Ovary (tissue), 10 donors: ENCODE measurements at places on chromosomes 12 and 14. TPM values are rescaled to one million over a fixed set of nuclear protein-coding genes. Genes with fewer than 3 reads are reported as not detected.
A peak's percentile ranks its signal among the peaks of the same experiment; 100 is the strongest.

ALG10B gene
- 7.4 TPM for total RNA-seq

DENND5B gene
- 70.7 TPM for total RNA-seq

CKAP4 gene
- 54.0 TPM for total RNA-seq

- DNase-seq = no peak
Observed at GRCh38 chr14:99546234-99546879, 57.6 kb downstream of the CCDC85C start.

- no peak for DNase-seq
Observed at GRCh38 chr14:84894254-84894653, 635.7 kb upstream of the FLRT2 start.

HRK gene
- total RNA-seq = 0.30 TPM

DNA sequence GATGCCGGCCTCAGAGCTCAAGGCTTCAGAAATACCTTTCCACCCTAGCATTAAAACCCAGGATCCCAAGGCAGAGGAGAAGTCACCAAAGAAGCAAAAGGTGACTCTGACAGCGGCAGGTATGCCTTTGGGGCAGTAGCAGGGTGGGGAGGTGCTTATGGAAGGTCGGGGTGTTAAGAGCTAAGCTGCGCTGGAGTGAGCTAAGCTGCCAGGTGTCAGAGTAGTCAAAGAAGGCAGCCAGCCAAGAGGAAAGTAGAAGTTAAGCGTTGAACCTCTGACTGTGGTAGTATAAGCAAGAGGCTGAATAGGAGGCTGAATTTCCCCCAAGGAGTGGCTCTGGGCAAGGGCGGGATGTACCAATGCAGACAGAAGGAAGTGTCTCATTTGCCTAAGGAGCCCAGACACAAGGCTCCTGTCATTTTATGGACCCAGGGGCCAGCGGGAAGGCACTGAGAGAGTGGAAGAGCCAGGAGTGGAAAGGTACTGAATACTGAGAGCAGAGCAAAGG, 29.2 kb downstream of the DYRK4 start:
- no peak for DNase-seq

- DNase-seq = peak; percentile 80
Observed at GRCh38 chr12:6326316-6327228, 15.3 kb downstream of the TNFRSF1A start.

DNA sequence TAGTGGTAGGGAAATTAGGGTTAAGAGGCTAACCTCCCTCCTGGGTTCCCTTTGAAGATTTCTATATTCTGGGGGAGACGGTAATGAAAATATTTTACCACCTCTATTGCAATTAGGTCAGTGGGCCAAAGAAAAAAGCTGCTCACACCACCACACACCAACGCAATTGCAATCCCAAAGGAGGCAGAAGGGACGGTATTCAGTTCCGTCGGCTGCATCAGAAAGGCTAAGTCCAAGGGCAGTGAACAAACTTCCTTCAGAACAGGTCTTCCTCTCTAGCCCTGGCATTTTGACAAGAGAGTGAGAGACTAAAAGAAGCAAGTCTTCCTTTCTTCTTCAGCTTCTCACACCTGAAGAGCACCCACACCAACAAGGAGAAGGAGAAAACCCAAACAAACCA, 51.2 kb downstream of the OTX2 start:
- no peak for DNase-seq

DNA sequence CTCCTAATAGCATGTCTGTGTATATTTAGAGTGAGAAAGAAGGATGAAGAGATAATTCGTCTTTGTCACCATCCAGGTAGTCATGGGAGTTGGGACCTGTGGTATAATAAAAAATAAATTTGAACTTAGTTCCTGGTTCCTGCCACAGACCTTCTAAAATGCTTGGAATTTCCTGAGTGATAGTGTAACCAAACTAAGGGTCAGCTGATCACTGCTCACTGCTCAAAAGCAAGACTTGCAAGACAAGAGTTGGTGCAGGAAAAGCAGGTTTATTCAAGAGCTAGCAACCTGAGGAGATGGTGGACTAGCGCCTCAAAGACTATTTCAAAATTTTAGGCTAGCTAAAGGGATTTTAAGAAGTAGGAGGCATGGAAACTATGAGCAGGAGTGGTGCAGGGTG, 19.1 kb downstream of the ANG start:
- DNase-seq = no peak

DNA sequence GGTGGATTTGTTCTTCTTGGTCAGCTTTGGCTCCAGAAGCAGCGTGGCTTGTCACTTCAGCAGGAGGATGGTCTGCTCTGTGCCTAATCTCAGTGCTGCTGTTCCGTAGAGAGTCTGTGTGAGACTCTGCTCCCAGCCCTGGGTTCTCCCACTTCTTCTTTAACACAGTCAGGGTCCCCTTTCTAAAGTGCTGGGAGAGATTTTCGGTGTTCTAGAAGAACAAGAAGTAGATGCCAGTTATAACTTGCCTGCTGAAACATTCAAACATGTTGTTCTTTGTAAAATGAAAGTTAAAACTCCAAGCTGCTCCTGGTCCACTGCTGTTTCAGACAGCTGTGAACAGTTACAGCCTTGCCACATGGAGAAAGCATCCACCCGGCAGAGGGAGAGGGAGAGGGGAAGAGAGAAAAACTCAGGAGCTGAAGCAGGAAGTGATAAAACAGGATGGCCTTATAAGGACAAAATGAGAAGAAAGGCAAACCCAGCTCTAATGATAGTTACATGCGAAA, 55.2 kb upstream of the CERS5 start:
- peak; percentile 80 for DNase-seq

GPD1 gene
- 0.77 TPM for total RNA-seq

MGST1 gene
- total RNA-seq = 48.0 TPM

DNA sequence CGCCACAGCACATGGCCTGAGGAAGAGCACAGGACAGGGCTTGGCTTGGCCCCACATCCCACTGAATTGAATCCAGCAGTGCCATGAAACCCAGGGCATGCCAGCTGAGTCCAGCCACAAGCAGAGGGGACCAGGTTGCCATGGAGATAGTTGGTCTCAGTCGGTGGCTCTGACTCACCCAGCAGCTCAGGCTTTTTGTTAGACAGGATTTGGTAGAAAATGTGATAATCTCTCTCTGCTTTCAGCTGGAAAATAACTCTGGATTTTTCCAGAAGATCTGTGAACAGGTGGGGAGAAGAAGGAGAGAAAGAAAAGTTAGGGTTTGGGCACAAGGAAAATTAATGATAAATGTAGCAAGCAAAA, 4.8 kb downstream of the MYH7 start:
- DNase-seq = no peak

DNA sequence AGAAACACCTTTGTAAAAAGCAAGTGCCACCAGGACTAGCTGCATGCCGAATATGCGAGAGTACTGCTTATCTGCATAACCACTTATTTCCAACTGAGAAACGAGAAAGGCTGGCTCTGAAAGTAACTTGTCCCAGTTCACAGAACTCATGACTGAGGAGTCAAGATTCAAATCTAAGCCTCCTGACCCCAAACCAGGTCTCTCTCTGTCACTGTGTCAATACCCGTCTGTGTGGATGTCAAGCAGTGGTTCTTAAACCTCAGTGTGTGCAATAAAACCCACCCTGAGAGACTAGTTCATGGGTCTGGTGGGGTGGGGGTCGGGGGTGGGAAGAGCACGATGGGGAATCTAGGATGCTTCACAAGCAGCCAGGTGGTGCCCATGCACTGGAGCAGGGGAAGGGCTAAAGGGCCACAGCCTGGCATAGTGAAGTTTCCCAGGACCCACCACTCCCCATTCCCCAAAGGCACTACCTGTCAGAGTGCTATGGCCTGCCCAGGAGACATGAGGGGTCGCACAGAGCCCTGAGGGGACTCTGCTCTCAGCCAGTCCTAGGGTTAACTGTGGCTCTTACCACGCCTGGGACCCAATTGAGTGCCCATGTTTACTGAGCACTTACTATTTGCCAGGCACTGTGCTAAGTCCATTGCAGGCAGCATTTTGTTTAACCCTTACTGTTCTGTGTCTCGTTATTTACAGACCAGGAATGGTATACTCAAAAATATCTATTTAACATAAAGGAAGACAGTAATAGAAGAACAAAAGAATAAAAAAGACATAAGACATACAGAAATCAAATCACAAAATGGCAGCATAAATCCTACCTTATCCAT, 33.4 kb upstream of the PNMA1 start:
- DNase-seq = no peak

GRCh38 chr12:76031414-76032042, at the start of gene PHLDA1:
TSS of gene PHLDA1 (minus strand) at chr12:76031776.
- peak; percentile 97 for DNase-seq

CLEC9A gene
- not detected for total RNA-seq

DNA sequence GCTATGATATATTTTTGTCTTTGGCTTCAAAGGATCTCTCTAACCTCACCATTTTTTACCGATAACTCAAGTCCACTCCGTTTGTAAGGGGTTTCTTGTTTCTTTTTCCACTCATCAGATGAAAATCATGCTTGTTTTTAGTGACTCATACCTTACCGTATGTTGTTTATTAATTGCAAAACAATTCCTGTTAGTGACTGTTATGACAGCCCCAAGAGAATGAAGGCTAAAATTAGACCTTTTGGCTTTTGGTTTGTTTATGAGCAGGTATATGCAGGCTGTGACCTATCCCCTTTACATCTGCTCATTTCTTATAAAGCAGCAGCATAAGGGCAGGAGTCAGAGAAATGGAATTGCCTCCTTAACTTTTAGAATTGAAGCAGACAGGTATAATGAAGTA, 319.8 kb downstream of the CEP128 start:
- DNase-seq = no peak

TBX3 gene
- 74.6 TPM for total RNA-seq

GRCh38 chr14:54699735-54700134, 132.8 kb downstream of the SAMD4A start:
- no peak for DNase-seq

DNA sequence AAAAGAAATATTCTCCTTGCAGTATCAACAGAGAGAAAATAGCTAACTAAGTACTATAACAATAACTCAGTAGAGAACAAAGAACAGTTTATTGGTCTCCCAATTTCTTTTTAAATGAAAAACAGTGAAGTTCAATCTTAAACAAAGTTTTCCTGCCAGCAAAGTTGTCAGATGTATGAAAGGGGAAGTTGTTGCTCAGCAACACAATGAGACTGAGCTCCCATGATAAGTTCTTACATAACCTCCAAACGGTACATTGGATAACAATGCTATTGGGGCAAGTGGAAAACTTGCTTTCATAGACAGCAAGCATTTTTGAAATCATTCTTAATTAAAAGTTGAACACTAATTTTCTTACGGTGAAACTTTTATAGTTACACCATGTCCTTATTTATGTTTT, 94.9 kb downstream of the ALG10B start:
- no peak for DNase-seq

- no peak for DNase-seq
Observed at GRCh38 chr14:76090616-76091391, 60.9 kb upstream of the GPATCH2L start.

- no peak for DNase-seq
Observed at GRCh38 chr12:60172266-60173211, 576.7 kb downstream of the SLC16A7 start.
